DND-41 (cell line): ENCODE measurements at places on chromosomes 11 and 22.

DNA sequence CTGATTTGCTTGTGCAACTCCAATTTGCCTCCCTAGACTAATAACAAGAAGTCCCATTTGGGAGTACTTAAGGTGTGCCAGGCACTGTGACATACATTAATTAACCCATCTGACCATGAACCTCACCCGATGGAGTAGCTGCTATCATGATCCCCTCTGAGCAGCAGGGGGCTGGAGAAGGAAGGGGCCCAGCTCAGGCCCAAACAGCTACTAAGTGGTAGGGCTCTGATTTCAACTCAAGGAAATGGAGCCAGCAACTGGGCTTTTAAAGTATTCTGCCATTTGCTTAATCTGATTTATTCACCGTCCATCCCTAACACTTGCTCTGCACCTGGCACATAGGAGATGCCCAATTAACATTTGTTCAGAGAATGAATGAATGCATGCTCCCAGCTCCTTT, 1.2 kb downstream of the CRYBB1 start:
- DNase-seq, result no peak
- no peaks in the 10 kb centered on the region for H3K4me1 ChIP-seq
- no peak overlapping the region for H3K4me3 ChIP-seq
- no peak overlapping the region for H3K27ac ChIP-seq
- no peaks in the 10 kb centered on the region for H3K27me3 ChIP-seq

- no peak for DNase-seq
- H3K36me3 ChIP-seq, result peaks cover 89% of the 10 kb centered on the region
- H3K27me3 ChIP-seq, result no peaks in the 10 kb centered on the region
- H3K27ac ChIP-seq, result no peak overlapping the region
Measured at GRCh38 chr22:27992294-27993165, 73.5 kb upstream of the PITPNB start.

DNA sequence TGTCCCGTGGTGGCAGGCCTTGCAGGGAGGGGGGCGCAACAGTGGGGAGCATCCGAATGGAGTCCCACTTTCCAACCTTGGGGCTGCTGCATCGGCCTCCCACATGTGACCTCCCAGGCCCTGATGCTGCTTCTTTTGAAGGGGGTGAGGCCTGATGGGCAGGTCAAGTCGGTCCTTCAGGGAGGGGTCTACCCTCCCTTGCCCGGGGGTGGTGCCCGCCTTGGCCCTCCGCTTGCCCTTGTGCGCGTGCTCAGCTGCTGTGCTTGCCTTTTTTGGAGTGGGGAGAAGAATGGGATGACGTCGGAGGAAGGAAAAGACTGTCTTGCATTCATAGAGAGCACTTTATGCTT, 66.9 kb downstream of the PRDM11 start:
- no peak overlapping the region for H3K27ac ChIP-seq
- H3K36me3 ChIP-seq, result no peaks in the 10 kb centered on the region
- no peak overlapping the region for H3K4me3 ChIP-seq
- peaks cover 5% of the 10 kb centered on the region; the same call in 1 of the 2 replicates for H3K4me1 ChIP-seq
- no peaks in the 10 kb centered on the region for H3K27me3 ChIP-seq

DNA sequence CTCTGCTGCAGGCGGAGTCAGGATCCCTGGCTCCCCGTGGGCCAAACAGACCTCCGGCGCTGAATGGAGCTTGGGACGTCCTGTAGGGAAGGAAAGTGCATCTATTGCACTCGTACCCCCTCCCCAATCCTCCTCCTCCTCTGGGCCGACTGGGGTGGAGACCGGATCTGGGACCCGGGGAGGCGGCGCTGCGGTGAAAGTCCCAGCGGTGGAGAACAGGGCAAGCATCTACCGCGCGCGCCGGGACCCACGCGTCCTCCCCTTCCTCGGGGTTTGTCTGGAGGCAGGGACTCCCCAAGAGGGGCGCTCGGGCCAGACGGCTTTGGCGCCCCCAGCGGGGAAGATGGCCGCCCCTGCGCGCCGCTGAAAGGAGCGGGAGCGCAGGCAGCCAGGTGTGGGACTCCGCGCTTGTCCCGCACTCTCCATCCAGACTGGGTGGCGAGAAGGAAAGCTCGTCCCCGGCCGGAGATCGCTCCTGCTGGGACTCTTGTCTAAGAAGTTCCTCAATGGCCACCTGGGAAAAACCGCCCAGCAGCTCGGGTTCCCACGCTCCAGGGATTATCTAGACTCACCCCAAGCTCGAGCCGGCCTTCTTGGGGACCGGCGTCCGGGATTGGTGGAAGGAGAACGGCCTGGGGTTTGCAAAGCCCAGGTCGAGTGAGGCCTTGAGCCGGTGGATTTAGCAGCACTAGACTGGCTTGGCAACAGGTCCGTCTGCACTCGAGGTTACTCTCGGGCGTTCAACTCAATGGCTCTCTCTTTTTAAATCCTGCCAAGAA, 718 bp downstream of the FADS2 start:
- DNase-seq, result peak; percentile 75
- no peaks in the 10 kb centered on the region for H3K27me3 ChIP-seq
- peaks cover 60% of the 10 kb centered on the region for H3K4me1 ChIP-seq

- no peak overlapping the region for H3K27ac ChIP-seq
- no peaks in the 10 kb centered on the region for H3K36me3 ChIP-seq
- no peak for DNase-seq
- H3K4me3 ChIP-seq, result no peak overlapping the region
Measured at GRCh38 chr11:69552951-69553350, 71.5 kb downstream of the LINC01488 start.

- H3K27me3 ChIP-seq, result no peaks in the 10 kb centered on the region
- no peaks in the 10 kb centered on the region for H3K4me1 ChIP-seq
- no peak overlapping the region for H3K27ac ChIP-seq
- H3K36me3 ChIP-seq, result peaks cover 92% of the 10 kb centered on the region
Measured at GRCh38 chr22:31425331-31426050, 26.1 kb downstream of the DRG1 start.

DNA sequence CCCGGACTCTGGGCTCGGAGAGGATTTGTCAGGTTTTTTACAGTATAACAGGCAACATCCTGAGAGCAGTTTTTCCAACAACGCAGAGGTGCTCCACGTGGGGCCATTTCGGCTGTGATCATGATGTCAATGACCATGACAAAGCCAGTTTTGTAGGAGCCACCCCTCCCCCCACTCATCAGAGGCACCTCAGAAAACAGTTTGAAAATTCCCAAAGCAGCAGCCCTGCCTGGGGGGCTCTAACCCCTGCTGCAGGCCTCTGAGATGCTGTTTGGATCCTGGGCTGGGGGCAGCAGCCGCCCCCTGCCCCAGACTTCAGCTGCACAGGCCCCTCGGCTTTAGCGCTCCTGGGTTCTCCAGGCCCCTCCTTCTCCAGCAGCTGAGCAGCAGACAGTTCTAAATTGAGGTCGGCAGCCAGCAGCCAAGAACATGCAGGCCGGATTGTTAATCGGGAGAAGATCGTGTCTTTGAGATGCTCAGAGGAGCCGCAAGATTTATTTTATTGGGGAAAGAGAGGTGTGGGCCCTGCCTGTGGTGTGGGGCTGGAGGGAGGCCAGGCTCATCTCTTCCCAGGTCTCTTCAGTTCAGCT, 19.4 kb downstream of the NFAM1 start:
- H3K27me3 ChIP-seq, result no peaks in the 10 kb centered on the region
- no peak overlapping the region for H3K27ac ChIP-seq

DNA sequence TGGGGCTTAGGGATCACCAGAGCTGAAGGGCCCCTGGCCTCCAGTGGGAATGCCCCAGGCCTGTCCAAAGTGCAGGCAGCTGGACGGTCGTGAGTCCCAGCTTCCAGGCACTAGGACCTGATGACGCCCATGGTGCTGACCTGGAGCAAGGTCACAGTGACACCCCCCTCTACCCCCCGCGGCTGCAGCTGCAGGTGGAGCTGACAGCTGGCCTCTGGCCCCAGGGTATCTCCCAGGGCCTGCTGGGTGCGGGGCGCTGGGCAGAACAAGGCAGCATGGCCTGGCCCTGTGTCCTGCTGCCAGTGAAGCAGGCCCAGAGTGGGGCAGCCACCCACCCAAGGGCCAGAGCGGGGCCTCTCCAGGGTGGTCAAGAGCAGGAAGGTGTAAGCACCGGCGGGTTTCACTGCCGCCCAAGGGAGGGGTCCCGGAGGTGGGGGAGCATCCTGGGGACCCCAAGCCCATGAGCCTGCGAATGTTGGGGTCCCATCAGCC, 553 bp upstream of the TCIRG1 start:
- H3K4me1 ChIP-seq, result peaks cover 11% of the 10 kb centered on the region
- no peak overlapping the region for H3K27ac ChIP-seq
- H3K4me3 ChIP-seq, result no peak overlapping the region
- no peak for DNase-seq
- H3K36me3 ChIP-seq, result peaks cover 17% of the 10 kb centered on the region

DNA sequence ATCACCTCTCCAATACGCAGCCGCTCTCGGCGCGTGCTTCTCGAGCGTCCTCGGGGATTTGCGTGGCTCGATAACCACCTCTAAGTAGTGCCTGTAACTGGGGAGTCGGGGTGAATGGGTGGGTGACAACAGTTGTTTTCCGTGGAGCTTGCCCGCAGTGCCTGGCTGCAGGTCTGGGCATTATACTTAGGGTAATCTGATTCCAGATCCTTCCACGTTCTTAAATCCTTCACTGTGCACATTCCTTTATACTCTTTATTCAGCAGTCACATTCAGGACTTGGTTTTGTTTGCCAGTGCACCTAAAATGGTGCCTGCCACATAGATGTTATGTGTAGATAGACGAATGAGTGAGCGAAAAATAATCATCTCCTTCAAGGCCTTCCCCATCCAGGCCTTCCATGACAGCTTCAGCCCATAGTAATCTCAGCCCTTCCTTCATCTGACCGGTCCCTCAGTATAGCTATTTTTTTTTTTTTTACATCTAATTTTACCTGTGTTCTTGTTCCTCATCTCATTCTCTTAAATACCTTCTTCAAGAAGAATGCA, 602 bp downstream of the NAT10 start:
- no peak for DNase-seq
- peaks cover 35% of the 10 kb centered on the region for H3K4me1 ChIP-seq
- peak overlapping the region; percentile 89 for H3K27ac ChIP-seq
- peaks cover 47% of the 10 kb centered on the region for H3K36me3 ChIP-seq
- no peaks in the 10 kb centered on the region for H3K27me3 ChIP-seq

DNA sequence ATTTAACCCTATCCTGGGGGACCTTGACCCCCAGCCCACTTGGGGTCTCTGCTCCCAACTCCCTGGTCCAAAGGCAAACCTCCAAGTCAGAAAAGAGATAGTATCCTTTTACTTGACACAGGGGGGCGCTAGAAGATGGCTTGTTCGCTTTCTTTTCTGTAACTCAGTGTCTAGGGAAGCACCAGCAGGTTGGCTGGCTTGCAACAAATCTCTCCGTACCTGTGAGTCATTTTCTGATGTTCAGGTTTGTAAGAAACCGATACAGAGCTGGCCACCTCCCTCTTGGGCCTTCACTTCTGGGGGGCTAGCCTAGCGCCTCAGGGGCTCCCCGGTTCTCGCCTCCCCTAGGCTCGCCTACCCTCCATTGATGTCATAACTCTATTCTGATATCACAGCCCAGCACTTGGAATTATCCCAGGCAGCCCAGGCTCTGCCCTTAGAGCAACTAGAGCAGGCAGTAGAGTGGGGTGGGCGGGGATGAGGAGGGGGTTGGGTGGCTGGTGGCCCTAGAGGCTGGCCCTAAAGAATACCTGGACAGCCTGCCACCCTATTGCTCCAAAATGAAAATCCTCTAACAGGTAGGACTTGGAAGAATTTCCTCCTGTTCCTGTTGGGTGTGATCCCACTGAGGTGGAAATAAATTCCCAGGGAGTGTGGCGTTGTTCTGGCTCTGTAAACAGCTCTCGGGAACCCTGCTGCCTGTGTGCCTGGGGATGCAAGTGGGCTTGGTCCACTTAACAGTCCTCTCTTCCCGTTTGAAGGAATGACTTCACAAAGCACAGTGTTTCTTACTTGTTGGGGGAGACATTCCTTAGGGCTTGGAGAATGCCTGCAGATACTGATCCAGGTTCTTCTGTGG, 69.4 kb downstream of the OSBP2 start:
- H3K36me3 ChIP-seq, result no peaks in the 10 kb centered on the region
- peak; percentile 48 for DNase-seq
- H3K27ac ChIP-seq, result no peak overlapping the region
- H3K27me3 ChIP-seq, result peaks cover 4% of the 10 kb centered on the region
- no peak overlapping the region for H3K4me3 ChIP-seq
- no peaks in the 10 kb centered on the region for H3K4me1 ChIP-seq

GRCh38 chr11:7655253-7656217, 17.8 kb downstream of the CYB5R2 start:
- no peaks in the 10 kb centered on the region for H3K36me3 ChIP-seq
- no peak overlapping the region for H3K4me3 ChIP-seq
- no peak for DNase-seq
- H3K4me1 ChIP-seq, result no peaks in the 10 kb centered on the region
- H3K27me3 ChIP-seq, result no peaks in the 10 kb centered on the region

- no peak for DNase-seq
- H3K4me1 ChIP-seq, result no peaks in the 10 kb centered on the region
- no peak overlapping the region for H3K4me3 ChIP-seq
- H3K27ac ChIP-seq, result no peak overlapping the region
- no peaks in the 10 kb centered on the region for H3K36me3 ChIP-seq
Measured at GRCh38 chr11:70711095-70711910, 313.0 kb downstream of the CTTN start.

- no peak for DNase-seq
- no peaks in the 10 kb centered on the region for H3K4me1 ChIP-seq
- H3K27me3 ChIP-seq, result no peaks in the 10 kb centered on the region
- H3K4me3 ChIP-seq, result no peak overlapping the region
- H3K27ac ChIP-seq, result no peak overlapping the region
Measured at GRCh38 chr11:80155412-80156017, 714.7 kb upstream of the TENM4 start.

DNA sequence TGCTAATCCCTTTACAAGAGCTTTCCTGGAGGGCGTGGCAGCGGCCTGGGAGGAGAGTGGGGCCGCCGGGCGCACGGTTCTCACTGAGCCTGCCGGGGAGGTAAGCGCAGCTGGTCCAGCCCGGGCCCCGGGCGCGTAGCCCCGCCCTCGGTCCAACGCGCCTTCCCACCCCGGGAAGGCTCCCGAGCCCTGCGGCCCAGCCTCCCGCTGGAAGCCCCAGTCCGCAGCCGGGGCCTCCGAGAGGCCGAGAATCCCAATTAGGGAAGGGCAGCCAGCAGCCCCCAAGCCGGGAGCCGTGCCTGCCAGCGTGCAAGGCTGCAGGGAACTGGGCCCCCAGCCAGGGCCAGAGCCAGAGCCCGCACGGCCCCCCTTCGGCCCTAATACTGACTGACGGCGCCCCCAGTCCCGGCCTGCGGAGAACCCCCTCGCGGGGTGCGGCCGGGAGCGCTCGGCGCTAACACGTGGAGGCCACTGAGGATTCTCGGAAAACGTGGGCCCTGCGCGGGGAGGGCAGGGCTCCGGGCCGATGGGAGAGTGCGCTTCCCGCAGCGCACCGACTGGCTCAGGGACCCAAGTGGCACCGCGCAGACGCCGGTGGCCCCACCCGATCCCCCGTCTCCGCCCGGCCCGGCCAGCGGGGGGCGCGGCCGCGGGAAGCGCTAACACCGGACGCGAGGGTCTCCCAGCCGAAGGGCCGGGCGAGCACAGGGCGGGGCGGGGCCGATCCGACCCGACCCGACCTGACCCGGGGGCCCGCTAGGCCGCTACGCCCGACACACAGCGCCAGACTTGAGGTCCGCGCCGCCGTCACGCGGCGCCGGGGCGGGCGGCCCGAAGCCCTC, 5.7 kb downstream of the ZFTA start:
- H3K27me3 ChIP-seq, result no peaks in the 10 kb centered on the region
- H3K27ac ChIP-seq, result no peak overlapping the region
- H3K4me3 ChIP-seq, result no peak overlapping the region
- no peak for DNase-seq
